Activated T-cell treated with anti-CD3 and anti-CD28 coated beads, Interleukin-2, amount 50 U/mL, for 1 hour (primary cell): ENCODE measurements at places on chromosomes 7 and 10.

DNA sequence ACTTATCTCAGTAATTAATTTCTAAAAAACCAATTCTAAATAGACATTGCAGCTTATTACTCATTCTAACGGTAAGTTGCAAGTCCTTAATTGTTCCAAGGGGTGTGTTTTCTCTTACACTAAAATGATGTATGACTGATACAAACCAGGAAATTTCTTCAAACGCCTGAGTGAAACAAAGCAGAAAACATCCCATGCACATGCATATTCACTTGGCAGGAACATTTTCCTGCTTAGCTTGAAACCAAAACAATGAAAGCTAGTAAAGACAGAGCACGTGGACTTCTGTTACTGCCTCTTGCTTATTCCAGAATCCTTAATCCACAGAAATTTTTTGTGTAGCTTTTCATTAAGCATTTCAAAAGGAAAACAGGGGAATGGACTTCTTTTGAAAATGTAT lies 187.7 kb downstream of the MTERF1 start:
- DNase-seq, result no peak

GRCh38 chr10:33566426-33566825 lies 232.0 kb upstream of the NRP1 start:
- DNase-seq, result no peak

DNA sequence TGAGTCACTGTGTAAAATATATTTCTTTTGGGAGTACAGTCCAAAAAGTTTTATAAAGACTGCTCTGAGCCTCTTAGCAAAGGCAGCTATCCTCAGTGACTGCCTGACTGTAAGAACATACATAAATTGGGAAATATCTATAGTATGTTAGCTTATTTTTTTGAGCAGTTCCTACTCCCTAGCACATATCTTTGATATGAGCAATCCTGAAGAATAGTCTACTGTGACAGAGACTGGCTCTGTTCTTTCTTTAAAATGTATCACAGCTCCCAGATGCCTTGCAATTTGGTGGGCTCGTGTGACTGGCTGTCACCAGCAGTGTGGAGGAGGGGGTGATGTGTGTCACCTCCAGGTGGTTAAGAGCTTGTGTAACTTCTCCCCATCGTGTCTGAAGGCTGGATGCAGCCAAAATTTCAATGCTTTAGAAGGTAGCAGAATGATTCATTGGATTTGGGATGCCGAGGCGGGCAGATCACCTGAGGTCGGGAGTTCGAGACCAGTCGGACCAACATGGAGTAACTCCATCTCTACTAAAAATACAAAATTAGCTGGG lies 47.9 kb downstream of the MTERF1 start:
- DNase-seq, result no peak

DNA sequence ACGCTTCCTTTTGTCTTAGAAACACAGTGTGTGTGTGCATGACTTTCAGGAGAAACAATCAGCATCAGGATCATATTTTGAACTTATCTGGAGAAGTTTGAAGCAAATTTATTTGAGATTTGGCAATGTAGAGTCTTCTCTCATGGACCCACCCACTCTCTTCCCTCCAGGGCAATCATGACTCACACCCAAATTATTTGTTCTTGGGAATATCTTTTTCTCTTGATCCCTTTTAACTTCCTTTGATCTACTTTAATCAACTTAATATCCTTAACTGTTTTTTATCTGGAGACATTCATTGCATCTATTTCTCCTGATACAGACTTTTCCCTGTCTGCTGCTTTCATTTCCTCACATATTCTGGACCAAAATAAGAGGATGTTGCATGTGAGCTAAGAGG lies 1174.3 kb downstream of the GATA3 start:
- DNase-seq, result no peak
